ENCODE measurements at places on chromosomes 1 and 21. TPM values are rescaled to one million over a fixed set of nuclear protein-coding genes. Genes with fewer than 3 reads are reported as not detected.

DNA sequence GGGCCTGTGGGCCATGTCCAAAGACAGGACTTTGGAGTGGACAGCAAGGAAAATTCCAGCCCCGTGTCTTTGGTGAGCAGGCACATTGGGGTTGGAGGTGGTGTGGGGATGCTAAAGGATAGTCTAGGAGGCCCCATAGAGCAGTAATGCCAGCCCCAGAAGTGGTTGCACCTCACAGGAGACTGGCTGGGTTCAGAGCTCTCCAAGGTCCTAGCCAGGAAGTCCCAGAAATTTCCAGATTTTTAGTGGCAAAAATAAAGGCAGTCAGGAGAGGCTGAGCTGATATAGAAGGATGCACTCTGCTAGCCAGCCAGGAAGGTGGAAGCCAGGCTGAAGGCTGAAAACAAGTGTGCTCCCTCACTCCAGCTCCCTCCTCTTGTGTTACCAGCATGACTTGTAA, 144.0 kb upstream of the KCND3 start:
- no peak for DNase-seq

DNA sequence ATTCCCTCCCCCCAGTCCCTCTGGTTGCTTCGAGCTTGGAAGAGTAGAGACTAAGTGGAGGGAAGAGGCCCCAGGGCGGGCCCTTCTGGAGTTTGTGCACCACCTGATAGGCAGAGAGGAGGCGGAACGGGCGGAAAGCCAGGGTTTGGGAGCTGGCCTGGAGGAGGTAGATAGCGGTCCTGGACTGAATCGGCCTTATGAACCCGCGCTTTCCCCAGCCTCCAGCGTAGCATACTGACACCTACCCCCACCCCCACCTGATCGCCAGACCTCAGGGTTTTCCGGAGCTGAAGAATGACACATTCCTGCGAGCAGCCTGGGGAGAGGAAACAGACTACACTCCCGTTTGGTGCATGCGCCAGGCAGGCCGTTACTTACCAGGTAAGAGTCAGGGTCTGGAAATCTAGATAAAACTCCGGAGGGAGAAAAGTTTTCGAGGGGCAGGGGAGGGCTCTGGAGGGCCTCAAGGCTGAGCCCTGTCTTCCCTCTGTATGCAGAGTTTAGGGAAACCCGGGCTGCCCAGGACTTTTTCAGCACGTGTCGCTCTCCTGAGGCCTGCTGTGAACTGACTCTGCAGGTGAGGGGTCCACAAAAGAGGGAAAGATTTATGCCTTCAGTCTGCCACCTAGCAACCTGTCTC, 705 bp downstream of the UROD start:
- DNase-seq: no peak

DNA sequence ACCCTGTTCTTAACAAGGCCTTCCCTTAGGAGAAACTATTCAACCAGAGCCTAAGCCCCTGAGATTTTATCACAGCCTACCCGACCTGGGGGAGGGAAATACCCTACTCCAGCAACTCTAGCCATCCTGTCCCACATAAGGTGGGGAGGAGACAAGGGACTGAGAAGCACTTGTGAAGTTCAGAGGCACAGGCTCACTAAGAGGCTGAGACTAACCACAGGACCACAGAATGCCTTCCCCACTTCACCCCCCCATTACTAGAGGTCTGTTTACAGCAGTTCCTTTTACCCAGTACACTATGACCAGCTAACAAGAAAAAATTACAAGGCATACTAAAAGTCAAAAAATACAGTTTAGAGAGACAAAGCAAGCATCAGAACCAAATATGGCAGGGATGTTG, 86.8 kb downstream of the TEX35 start:
- DNase-seq: no peak

- DNase-seq: no peak
These were observed 212.5 kb downstream of the TOMM20 start for GRCh38 chr1:234915924-234916675.

GRCh38 chr1:212162635-212163034, 122.6 kb upstream of the PPP2R5A start:
- DNase-seq: no peak

- DNase-seq: no peak
These were observed 64.8 kb upstream of the ATP5PO start for GRCh38 chr21:33980276-33980916.

GRCh38 chr21:31688603-31689368, 29.3 kb downstream of the SOD1 start:
- no peak for DNase-seq

DNA sequence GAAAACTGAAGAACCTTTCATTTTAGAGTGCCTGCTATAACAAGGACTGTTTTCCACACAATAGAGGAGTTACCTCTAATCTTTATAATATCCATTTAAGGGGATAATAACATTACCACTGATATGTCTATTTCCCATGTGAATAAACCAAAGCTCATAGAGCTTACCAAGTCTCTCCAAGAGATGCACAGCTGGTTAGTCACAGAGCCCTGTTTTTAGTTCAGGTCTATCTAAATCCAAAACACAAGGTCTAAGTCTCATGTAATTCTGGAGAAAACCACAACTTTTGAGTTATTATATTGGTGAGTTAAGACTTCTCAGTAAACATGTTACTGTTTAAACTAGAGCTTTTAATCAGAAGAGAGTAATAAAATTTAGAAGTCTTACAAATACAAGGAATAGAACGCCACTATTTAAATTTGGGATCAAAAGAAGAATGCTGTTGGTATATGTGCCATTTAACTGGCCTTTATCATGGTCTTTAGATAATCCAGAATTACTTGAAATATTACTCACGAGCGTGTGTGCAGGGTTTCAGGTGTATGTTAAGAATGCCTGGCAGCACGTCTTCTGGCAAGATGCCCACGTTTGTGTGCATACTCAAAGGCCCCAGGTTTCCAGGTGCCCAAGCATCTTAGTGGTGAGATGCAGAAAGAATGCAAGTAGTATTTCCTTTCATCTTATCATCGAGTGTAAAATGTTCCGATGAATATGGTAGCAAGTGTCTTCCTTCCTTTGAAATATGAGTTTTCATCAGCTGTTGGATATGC, 190.6 kb downstream of the FMN2 start:
- DNase-seq: no peak

GRCh38 chr1:56797065-56797685, 22.0 kb downstream of the FYB2 start:
- DNase-seq: no peak

DNA sequence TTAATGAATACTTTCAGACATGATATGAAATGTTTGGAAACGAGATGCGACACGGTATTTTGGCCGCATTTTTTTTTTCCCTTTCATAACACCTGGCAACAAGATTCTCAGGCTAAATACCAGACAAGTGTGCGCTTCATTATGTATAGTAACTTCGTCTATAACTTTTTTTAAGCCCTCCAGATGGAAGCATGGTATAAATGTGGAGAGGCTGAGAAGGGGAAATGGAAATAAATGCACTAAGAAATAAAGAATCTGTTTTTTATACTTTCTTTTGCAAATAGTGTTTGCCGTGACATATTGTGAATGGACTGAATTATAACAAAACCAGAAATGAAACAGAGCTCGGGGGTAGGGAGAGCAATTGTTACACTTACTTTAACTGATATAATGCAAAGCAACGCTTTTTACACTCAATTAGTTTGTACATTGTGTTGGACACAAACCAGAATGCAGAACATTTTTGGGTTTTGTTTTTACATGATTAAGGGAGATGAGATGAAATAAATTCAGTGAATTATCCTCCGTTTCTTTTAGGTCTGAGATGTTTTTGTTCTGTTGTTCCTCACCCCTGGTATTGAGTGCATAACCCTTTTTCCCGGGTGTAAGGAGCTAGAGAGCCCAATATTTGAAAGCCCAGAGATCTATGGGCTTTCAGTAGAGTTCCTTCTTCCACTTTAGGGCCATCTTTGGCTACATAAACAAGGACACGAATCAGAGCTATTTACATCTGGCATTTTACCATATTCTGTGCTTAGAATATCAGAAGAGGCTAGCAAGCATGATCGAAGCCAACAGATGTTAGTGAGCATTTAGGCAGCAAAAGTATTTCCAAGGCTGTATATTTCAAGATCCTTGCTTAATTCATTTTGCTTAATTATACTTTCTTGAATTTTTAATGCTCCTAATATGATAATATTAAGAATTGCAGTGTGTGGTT, 478.0 kb downstream of the CAMTA1 start:
- DNase-seq: no peak

GRCh38 chr1:15703562-15703961, 19.4 kb downstream of the PLEKHM2 start:
- DNase-seq: peak; percentile 43

GRCh38 chr1:180291004-180291403, 60.9 kb downstream of the LHX4 start:
- DNase-seq: no peak

Gene BMP8B
- total RNA-seq: 0.37 TPM

Gene OR14K1
- not detected for total RNA-seq

Gene SPRR4
- total RNA-seq: not detected

Gene KIFAP3
- total RNA-seq: 8.1 TPM

Gene NRAS
- total RNA-seq: 108 TPM

Measured in H7 (cell line).